ENCODE measurements at places on chromosomes 7 and 10.

DNA sequence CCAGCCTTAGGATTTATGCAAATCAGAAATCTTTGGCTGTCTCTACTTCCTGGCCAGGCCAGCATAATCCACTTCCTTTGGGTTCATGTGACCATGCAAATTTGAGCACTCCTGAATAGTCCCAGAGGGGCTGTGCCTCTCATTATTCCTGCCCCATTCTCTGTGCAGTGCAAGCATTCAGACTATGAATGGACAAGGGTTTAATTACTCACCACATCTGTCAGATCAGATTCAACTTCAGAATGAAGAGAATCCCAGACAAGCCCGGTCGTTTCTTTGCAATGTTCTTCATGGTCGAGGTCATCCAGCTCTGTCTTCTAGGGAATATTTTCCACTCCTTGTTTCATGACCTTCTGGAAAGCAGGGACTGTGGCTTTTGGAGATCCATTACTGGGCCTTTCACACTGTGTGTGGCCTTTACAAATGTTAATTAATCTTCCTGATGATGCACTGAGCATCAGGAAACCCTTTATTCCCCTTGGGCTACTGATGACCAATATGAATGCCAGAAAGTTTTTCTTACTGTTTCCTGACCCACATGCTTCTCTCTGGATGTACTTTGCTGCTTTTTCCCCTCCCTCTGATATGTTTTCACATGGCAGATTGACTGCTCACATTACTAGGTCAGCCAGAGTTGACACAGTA is 217.6 kb upstream of the TCF7L2 start:
- DNase-seq = peak; percentile 32

- no peak for DNase-seq
Observed at GRCh38 chr7:70557338-70557737, 574.6 kb upstream of the GALNT17 start.

- DNase-seq = no peak
Observed at GRCh38 chr7:151449990-151450389, 10.0 kb upstream of the CRYGN start.

DNA sequence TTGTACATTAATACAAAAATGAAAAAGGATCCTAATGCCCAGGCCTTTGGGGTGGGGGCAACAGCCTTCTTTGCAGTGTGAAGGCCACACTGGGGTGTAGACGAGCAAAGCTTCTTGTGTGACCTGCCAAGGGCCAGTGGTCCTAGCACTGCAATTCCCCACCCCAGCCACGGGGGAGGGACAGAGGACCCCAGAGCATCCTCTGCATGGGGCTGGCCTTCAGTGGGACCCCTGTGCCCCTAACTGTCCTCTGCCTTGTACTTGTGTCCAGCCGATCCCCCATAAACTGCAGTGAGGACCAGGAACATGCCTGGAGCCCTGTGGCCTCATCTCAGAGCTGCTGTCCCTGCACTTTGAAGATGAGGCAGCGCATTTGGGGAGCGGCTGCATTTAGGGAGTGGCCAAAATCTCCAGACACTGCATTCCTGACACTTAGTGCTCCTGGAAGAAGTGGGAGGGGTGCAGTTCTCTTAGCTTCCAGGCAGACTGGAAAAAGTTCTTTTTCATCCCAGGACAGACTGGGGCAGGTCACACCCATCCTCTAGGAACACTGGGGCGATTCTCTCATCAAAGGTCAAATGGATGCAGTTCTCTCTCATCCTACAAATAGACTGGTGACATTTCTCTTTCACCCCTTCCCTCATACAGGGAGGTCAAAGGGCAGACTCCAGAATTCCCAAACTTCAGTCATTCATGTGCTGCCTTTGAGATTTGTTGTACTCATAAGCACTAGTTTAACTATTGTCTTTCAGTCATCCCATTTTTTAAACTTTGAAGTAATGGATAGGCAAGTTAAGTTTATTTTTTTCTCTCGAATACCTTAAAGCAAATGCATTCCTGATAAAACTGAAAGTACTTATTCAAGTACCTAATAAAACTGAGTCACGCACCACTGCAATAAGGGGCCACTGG is 922 bp upstream of the MYO1G start:
- no peak for DNase-seq

- no peak for DNase-seq
Observed at GRCh38 chr7:91660734-91661356, 219.7 kb downstream of the MTERF1 start.

DNA sequence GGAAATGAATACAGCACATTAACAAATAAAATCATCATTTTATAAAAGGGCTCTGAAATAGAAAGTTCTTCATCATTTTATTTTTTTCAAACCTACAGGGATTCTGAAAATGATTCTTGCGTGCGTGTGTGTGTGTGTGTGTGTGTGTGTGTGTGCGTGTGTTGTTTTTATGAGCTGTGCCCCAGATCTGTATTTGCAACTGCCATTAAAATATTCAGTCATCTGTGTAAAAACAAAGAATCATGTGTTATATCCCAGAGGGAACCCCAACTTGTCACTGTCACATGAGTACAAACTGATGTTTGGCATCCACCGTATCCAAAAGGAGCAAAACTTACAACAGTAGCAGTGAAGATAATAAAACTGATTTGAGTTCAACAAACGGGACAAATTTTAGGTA is 635.4 kb upstream of the PFKP start:
- no peak for DNase-seq

GRCh38 chr7:112449353-112449752 is 907 bp upstream of the IFRD1 start:
- no peak for DNase-seq
